ENCODE measurements at places on chromosomes 12 and 14.
A peak's percentile ranks its signal among the peaks of the same experiment; 100 is the strongest.

DNA sequence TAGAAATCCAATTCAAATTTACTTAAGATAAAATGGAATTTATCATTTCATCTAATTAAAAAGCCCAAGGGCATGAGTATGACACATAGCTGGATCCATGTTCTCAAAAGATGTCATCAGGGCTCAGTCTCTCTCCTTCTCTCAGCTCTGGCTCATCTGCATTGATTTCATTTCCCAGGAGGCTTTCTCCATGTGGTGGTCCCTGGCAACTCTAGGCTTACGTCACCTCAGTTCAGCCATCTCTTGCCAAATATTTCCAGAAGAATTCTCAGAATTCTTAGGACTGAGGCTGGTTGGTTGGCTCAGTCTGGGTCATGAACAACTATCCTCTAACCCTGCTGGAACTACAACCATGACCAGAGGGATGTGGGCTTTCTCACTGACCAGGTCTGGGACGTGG, 65.3 kb downstream of the FOS start:
- DNase-seq, result no peak

DNA sequence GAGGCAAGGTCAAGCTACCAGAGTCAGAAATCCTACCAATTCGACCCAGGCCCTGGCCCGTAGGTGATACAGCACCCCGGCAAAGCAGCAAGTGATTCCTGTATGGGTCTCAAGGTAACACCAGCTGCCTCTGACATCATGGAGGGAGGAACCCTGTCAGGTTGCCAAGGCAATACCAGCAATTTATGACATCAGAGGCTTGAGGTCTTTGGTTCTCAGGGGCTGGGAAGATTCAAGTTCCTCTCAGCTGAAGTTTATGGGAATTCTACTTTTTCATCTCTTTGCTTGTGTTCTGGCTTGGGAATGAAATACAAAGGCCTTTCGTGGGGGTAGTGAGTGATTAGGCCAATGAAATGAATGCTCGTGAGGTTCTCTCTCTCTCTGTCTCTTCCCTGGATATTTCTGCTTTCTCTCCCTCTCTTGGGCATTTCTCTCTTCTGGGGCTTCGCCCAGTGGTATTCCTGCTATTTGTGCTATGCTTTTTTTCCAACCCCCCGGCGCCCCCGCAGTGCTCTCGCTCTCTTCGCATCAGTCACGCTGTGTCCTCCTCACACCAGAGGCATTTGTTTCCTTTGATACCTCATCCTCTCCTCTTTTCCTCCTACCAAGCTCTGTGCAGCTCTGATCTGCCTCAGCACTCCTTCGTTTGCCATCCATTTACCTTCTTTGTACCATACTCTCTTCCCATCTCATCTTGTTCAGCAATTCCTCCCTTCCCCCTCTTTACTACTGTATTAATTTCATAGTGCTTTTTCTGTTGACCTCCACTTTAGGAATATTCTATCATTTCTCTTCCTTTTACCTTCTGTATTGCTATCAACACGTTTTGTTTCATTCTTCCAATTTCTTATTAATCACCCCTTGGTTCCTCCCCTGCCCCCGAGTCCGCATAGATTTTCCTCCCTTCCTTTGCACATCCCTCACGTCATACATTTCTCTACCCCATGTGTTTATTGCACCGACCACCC, 2.9 kb downstream of the ZFHX2 start:
- DNase-seq, result peak; percentile 50

- no peak for DNase-seq
Observed at GRCh38 chr12:127077262-127078045, 1189.5 kb upstream of the TMEM132C start.

- DNase-seq, result no peak
Observed at GRCh38 chr12:100101000-100101399, 41.7 kb downstream of the BLTP3B start.

GRCh38 chr12:119409043-119409442, 74.5 kb downstream of the CCDC60 start:
- DNase-seq, result no peak

DNA sequence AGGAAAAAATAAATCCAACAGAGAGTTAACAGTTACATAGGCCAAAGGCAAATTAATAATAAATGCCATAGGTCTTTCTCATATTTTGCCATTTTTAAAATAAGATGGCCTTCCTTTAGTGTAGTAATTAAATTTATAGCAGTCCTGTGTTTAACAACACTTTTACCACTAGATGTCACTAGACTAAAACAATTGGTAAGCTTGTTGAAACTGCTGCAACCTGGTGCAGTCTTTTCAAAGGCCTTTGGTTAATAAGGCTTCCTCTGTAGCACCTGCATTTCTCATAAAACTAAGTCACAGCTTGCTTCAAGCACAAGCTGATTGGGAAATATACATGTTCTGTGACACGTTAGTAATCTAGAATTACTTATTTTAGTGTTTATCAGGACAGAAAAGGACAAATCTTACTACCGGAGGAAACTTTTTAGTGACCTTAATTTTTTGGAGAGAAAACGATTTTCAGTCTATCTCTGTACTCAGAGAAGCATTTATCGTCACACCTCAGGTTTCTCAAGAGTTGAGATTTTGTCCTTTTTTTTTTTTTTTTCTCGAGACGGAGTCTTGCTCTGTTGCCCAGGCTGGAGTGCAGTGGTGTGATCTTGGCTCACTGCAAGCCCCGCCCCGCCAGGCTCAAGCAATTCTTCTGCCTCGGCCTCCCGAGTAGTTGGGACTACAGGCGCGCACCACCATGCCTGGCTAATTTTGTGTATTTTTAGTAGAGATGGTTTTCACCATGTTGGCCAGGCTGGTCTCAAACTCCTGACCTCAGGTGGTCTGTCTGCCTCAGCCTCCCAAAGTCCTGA, 20.0 kb downstream of the BORCS5 start:
- peak; percentile 41 for DNase-seq

DNA sequence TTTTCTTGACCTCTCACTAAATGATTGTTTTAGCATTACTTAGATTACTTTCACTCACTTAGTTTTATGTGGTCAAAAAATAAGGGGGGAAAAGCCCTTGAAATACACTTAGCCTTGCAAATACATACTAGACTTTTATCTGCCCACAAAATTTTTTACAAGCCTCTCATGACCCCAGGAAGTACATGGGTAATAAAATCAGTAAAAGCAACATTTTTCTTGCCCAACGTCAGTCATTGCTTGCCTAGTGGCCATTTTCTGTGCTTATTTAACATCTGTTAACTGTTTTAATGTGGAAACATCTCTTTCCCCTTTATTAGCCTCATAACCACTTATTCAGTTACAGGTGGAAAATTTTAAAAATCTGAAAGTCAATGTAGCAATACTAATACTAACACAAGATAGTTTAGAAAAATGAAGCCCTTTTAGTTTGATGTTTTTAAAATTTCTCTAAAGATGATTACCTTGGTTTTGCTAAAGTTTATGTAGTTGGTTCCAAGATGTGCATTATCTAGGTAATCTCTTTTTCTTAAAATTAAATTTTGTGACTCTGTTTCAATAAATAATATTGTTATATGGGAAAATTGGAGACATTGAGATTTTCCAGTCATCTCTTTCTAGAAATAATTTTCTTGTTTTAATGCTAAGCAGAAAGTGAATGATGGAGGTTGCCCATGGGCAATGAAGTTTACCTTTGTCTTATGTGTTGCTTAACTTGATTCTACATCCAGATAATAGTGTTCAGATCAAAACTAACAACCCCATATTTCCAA, 175.5 kb downstream of the TMTC2 start:
- no peak for DNase-seq

DNA sequence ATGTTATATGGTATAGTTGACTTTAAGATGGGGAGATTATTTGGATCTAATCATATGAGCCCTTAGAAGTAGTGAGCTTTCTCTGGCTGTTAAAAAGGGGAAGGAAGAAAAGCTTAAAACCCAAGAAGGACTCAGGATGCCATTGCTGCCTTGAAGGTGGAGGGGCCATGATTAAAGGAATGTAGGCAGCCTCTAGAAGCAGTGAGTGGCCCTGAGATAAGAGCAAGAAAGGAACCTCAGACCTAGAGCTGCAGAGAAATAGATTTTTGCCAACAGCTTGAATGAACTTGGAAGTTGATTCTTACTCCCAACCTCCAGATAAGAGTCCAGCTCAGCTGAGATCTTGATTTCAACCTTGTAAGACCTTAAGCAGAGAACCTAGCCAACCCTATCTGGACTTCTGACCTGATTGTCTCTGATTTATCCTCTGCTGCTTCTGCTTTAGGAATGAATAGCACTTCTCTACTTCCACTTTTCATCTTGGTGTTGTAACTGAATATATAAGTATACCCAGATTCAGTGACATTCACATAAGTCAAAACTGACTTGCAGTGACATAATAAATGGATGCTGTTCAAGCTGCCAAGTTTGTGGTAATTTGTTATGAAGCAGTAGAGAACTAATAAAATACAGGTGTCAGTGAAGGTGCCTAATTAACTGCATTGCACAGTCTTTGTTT, 33.5 kb downstream of the RAD51B start:
- DNase-seq, result peak; percentile 81

DNA sequence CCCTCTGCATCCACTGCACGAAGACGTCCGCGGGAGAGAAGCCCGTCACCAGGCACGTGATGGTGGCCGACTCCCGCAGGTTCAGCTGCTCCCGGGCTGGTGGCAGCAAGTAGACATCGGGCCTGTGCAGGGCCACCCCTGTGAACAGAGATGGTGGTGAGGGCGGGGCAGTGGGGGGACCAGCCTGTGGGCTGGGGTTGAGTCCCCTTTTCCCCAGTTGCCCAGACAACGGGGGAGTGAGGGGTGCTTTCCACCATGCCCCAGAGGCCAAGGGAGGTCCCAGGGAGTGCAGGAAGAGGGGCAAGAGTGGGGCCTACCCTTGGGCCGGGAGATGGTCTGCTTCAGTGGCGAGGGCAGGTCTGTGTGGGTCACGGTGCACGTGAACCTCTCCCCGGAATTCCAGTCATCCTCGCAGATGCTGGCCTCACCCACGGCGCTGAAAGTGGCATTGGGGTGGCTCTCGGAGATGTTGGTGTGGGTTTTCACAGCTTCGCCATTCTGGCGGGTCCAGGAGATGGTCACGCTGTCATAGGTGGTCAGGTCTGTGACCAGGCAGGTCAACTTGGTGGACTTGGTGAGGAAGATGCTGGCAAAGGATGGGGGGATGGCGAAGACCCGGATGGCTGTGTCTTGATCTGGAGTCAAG, 328.3 kb downstream of the TMEM121 start:
- DNase-seq, result no peak

DNA sequence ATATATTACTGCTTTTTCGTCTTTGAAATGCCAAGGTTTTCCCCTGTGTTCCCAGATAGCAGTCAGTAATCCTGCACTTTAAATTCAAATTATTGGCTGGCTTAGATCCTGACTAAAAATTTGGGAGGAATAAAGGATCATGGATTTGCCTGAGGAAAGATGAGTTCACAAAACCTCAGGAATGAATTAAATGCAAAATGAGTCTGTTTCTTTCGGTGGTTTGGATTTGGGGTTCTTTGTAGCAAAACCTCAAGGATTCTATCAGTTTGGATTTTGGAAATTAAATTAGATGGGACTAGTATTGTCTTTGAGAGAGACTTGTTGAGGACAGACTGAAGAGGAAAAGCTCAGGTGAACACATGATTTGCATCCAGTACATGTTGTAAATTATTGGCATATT, 36.1 kb downstream of the PPFIBP1 start:
- no peak for DNase-seq

DNA sequence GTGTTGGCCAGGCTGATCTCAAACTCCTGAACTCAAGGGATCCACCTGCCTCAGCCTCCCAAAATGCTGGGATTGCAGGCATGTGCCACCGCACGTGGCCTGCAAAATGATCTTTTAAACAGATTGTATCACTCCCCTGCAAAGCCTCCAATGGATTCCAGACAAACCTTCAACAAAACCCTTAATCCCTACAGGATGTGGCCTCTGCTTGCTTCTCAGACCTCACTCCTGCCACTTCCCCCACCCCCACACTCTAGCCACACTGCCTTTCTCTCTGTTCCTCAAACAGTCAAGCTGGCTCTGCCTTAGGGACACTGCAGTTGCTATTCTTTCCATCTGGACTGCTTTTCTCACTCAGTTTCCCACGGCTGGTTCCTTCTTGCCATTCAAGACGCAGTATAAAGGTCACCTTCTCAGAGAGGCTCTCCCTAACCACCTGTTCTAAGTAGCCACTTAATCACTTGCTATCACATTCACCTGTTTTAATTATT, 47.3 kb upstream of the TMED10 start:
- DNase-seq, result peak; percentile 85

GRCh38 chr12:52052468-52053186, 1.4 kb downstream of the NR4A1 start:
- peak; percentile 16 for DNase-seq
